NCI-H446 (cell line): ENCODE measurements at places on chromosomes 3 and 15.

- DNase-seq, result no peak
These were observed 212.1 kb downstream of the P3H2 start for GRCh38 chr3:189908646-189909045.

- DNase-seq, result peak; percentile 35
These were observed 384 bp downstream of the KNL1 start for GRCh38 chr15:40594429-40594836.

DNA sequence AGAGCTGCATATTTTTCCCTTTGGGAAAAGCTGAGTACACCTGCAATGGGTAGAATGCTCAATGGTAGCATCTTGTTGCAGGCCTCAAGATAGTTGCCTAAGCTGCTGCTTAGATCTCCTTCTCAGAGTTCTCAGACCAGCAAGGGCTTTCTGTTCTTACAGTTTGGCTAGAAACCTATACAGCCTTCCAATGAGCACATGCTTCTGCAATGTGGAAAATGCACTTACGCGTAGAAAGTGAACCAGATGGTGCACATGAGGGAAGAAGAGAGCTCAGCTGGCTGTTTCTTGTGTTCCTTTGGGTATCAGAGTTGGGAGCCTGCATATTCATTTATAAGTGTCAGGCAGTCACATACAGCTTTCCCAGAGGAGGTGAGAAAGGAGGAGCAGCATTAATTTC, 136.4 kb downstream of the B3GALNT1 start:
- no peak for DNase-seq

DNA sequence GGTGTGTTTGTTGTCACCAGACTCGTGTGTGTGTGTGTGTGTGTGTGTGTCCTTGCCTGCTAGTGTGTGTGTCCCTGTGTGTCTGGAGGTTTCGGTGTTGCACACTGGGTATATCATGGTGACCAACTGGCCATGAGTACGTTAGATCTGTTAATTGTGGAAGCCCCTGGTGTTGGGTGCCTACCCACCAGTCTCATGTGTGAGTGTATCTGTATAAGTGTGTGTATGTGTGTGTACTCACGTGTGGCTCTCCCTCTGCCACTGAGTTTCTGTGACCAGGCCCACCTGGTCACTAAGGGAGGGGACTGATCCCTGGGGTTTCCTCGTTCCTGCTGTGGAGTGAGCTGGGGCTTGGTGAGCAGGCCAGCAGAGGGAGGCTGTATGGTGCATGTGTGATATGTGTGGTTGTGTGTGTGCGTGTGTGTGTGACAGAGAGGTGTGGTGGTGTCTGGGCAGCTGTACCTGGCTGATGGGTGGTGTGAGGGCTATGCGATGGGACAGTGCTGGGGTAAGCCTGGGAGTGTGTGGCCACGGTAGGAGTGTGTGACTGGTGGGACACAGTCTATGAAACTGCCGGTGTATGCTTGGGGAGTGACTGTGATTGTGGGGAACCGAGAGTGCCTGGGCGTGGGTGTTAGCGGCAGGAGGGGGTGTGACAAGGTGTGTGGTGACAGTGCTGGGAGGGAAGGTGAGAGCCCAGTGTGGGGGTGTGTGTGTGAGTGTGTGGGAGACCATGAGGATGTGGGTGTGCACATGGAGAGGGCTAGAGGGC, 1.8 kb downstream of the PRKCD start:
- DNase-seq, result no peak
